Activated naive CD4-positive, alpha-beta T cell treated with anti-CD3 and anti-CD28 coated beads for 36 hours (primary cell): ENCODE measurements at places on chromosomes 7 and 10.
A peak's percentile ranks its signal among the peaks of the same experiment; 100 is the strongest.

GRCh38 chr10:114777415-114777814, 44.2 kb upstream of the FHIP2A start:
- H3K27ac ChIP-seq = no peak overlapping the region
- no peaks in the 10 kb centered on the region for H3K36me3 ChIP-seq
- DNase-seq = no peak
- H3K4me1 ChIP-seq = peaks cover 2% of the 10 kb centered on the region
- H3K27me3 ChIP-seq = peaks cover 11% of the 10 kb centered on the region

- H3K36me3 ChIP-seq = no peaks in the 10 kb centered on the region
- peaks cover 8% of the 10 kb centered on the region for H3K27me3 ChIP-seq
- no peak overlapping the region for H3K4me3 ChIP-seq
- no peak for DNase-seq
- no peak overlapping the region for H3K27ac ChIP-seq
These were observed 152.3 kb upstream of the SHH start for GRCh38 chr7:155964543-155964942.

- H3K27ac ChIP-seq = no peak overlapping the region
- H3K27me3 ChIP-seq = peaks cover 3% of the 10 kb centered on the region
- DNase-seq = no peak
- H3K36me3 ChIP-seq = no peaks in the 10 kb centered on the region
These were observed 254.5 kb downstream of the SORCS3 start for GRCh38 chr10:104895541-104895940.

GRCh38 chr10:102431452-102432124, 786 bp downstream of the CUEDC2 start:
- peaks cover 1% of the 10 kb centered on the region for H3K36me3 ChIP-seq
- H3K4me1 ChIP-seq = peaks cover 49% of the 10 kb centered on the region
- peak overlapping the region; percentile 92 for H3K27ac ChIP-seq
- H3K27me3 ChIP-seq = no peaks in the 10 kb centered on the region

DNA sequence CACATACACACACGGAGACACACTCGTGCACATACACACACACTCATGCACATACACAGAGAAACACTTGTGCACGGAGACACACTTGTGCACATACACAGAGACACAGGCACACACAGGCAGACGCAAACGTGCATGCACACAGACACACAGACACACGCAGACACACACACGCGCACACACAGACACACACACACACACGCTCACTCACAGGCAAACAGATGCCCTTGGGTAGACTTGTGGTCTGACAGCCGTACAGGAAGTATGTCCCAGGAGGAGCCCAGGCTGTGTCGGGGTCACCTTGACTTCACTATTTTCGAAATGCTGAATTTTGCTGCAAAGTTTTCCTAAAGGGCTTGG, 538.0 kb downstream of the DNAJB6 start:
- peaks cover 45% of the 10 kb centered on the region for H3K4me1 ChIP-seq
- H3K36me3 ChIP-seq = no peaks in the 10 kb centered on the region
- no peak overlapping the region for H3K27ac ChIP-seq
- peak overlapping the region; percentile 60 for H3K4me3 ChIP-seq

- H3K36me3 ChIP-seq = peaks cover 2% of the 10 kb centered on the region
- no peak for DNase-seq
- peak overlapping the region; percentile 81 for H3K27ac ChIP-seq
These were observed 739 bp upstream of the CCDC186 start for GRCh38 chr10:114174695-114175188.

GRCh38 chr10:1149793-1150637, 93.8 kb downstream of the WDR37 start:
- H3K27ac ChIP-seq = no peak overlapping the region
- peaks cover 4% of the 10 kb centered on the region for H3K4me1 ChIP-seq
- H3K4me3 ChIP-seq = no peak overlapping the region
- peaks cover 4% of the 10 kb centered on the region for H3K36me3 ChIP-seq
- no peak for DNase-seq

GRCh38 chr10:35635576-35635975, 6.5 kb downstream of the FZD8 start:
- H3K27ac ChIP-seq = no peak overlapping the region
- peak; percentile 63 for DNase-seq
- peaks cover 7% of the 10 kb centered on the region for H3K4me1 ChIP-seq

DNA sequence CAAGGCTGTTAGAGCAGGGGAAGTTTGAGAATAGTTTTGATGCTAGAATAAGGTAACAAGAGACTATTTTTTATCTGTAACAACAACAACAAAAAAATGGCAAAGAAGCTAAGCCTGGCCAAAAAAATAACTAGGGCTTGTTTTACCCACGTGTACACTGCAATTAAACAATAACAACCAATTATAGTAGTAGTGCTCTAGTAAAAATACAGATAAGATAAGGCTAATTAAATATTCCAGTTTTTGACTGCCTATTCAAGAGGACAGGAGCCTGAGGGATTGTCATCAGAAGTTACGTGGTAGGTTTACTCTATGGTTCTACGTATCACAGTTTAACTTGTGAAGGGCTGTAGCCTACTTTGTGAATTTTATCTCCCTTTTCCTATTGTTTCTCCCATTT, 29.2 kb downstream of the PCGF5 start:
- H3K4me3 ChIP-seq = no peak overlapping the region
- no peak for DNase-seq
- no peaks in the 10 kb centered on the region for H3K27me3 ChIP-seq
- peaks cover 3% of the 10 kb centered on the region for H3K4me1 ChIP-seq
- H3K36me3 ChIP-seq = peaks cover 18% of the 10 kb centered on the region
- H3K27ac ChIP-seq = no peak overlapping the region

GRCh38 chr7:38580485-38580884, 50.7 kb downstream of the AMPH start:
- no peak for DNase-seq
- no peaks in the 10 kb centered on the region for H3K4me1 ChIP-seq
- no peak overlapping the region for H3K4me3 ChIP-seq
- H3K27me3 ChIP-seq = peaks cover 8% of the 10 kb centered on the region

GRCh38 chr7:111025006-111025405, 65.9 kb upstream of the LRRN3 start:
- no peak overlapping the region for H3K4me3 ChIP-seq
- H3K36me3 ChIP-seq = peaks cover 12% of the 10 kb centered on the region
- H3K27me3 ChIP-seq = no peaks in the 10 kb centered on the region
- H3K27ac ChIP-seq = no peak overlapping the region

GRCh38 chr10:51964630-51965029, 265.2 kb upstream of the CSTF2T start:
- H3K27ac ChIP-seq = no peak overlapping the region
- H3K27me3 ChIP-seq = peaks cover 14% of the 10 kb centered on the region
- no peaks in the 10 kb centered on the region for H3K36me3 ChIP-seq
- H3K4me1 ChIP-seq = no peaks in the 10 kb centered on the region

DNA sequence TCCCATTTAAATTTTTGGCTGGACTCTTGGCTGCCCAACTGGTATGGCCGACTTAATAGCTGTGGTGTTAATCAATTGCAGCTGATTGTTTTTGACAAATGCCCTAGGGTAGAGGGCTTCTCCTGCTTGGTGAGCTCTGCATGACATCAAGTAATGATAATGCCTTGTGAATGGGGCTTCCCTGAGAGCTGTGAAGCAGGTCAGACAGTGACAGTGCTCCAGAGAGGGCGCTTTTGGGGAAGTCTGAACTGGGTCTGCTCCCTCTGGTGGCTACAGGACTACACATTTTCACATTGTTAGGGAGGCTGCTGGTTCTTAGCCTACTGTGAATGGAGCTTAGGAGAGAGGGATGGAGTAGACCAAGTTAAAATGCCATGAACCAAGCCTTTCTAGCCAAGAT, 98.8 kb downstream of the SDK1 start:
- H3K4me1 ChIP-seq = no peaks in the 10 kb centered on the region
- no peak overlapping the region for H3K4me3 ChIP-seq
- no peak overlapping the region for H3K27ac ChIP-seq
- DNase-seq = peak; percentile 47
- H3K27me3 ChIP-seq = no peaks in the 10 kb centered on the region

GRCh38 chr7:158094671-158095226, 492.9 kb downstream of the PTPRN2 start:
- H3K4me3 ChIP-seq = no peak overlapping the region
- DNase-seq = no peak
- H3K27me3 ChIP-seq = no peaks in the 10 kb centered on the region

DNA sequence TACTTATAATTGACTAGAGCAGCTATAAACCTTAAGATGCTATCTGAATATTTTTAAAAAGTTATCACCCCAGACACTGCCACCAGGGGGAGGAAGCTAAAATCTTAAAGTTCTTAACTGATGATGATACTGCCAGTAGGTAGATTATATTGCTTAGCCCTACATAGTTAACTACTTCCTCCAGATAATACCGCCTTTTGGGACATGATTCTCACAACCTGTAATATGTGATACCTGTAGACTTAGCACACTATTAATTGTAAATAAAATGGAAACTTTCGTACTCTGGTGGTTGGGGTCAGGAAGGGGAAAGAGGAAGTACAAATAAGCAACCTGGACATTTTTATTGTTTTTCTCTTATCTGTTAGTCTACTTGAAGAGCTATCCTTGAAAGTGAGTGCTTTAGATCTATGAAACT, 268.9 kb downstream of the ADK start:
- peaks cover 4% of the 10 kb centered on the region for H3K36me3 ChIP-seq
- DNase-seq = peak; percentile 55
- no peak overlapping the region for H3K27ac ChIP-seq
- H3K27me3 ChIP-seq = no peaks in the 10 kb centered on the region
- no peak overlapping the region for H3K4me3 ChIP-seq

- H3K36me3 ChIP-seq = no peaks in the 10 kb centered on the region
- no peak overlapping the region for H3K27ac ChIP-seq
- DNase-seq = no peak
- H3K4me3 ChIP-seq = no peak overlapping the region
- H3K27me3 ChIP-seq = no peaks in the 10 kb centered on the region
These were observed 1260.9 kb upstream of the SORCS1 start for GRCh38 chr10:108425283-108425964.

GRCh38 chr7:137304624-137305235, 38.8 kb downstream of the PTN start:
- no peaks in the 10 kb centered on the region for H3K4me1 ChIP-seq
- H3K4me3 ChIP-seq = no peak overlapping the region
- H3K36me3 ChIP-seq = no peaks in the 10 kb centered on the region
- DNase-seq = no peak
- no peak overlapping the region for H3K27ac ChIP-seq
- H3K27me3 ChIP-seq = no peaks in the 10 kb centered on the region

DNA sequence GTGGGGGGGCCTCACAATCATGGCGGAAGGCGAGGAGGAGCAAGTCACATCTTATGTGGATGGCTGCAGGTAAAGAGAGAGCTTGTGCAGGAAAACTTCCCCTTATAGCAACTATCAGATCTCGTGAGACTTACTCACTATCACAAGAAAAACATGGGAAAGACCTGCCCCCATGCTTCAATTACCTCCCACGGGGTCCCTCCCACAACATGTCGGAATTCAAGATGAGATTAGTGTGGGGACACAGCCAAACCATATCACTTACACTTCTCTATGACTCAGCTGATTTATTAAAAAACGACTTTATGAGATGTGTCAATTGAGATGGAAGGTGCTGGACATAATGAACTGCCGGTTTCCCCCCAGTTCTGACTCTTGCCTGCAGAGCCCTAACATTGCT, 23.8 kb upstream of the CHN2 start:
- no peak for DNase-seq
- H3K27ac ChIP-seq = no peak overlapping the region

GRCh38 chr7:141342621-141343408, 208.4 kb upstream of the AGK start:
- H3K27me3 ChIP-seq = peaks cover 2% of the 10 kb centered on the region
- no peaks in the 10 kb centered on the region for H3K4me1 ChIP-seq
- H3K27ac ChIP-seq = no peak overlapping the region
- H3K4me3 ChIP-seq = no peak overlapping the region
- no peak for DNase-seq

DNA sequence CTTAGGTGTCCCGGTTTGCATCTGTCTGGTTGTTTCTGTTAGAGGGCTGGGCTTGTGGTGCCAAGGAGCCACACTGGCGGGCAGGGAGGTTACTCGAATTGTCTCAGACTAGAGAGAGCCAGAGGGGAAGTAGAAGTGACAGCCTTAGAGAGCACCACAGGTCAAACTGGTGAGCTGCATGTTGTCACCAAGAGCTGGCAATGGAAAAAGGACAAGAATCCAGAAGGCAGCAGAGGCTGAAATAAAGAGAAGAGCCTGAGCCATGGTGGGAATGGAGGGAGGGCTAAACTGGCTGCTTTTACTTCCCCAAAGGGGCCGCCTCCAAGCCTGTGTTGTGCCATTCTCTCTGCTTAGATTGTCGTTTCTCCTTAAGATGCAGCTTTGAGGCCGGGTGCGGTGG, 31.1 kb upstream of the RHBDD2 start:
- no peaks in the 10 kb centered on the region for H3K27me3 ChIP-seq
- no peak overlapping the region for H3K27ac ChIP-seq
- peaks cover 9% of the 10 kb centered on the region for H3K4me1 ChIP-seq
- H3K36me3 ChIP-seq = no peaks in the 10 kb centered on the region
- no peak overlapping the region for H3K4me3 ChIP-seq

- H3K4me3 ChIP-seq = no peak overlapping the region
- no peaks in the 10 kb centered on the region for H3K4me1 ChIP-seq
- no peaks in the 10 kb centered on the region for H3K36me3 ChIP-seq
- no peaks in the 10 kb centered on the region for H3K27me3 ChIP-seq
- DNase-seq = no peak
These were observed 86.2 kb upstream of the ANLN start for GRCh38 chr7:36303202-36304098.

- no peak for DNase-seq
- no peaks in the 10 kb centered on the region for H3K27me3 ChIP-seq
- no peak overlapping the region for H3K27ac ChIP-seq
- no peaks in the 10 kb centered on the region for H3K4me1 ChIP-seq
- no peak overlapping the region for H3K4me3 ChIP-seq
These were observed 136.5 kb upstream of the UNC5B start for GRCh38 chr10:71075759-71076472.

- DNase-seq = no peak
- H3K27ac ChIP-seq = no peak overlapping the region
- no peak overlapping the region for H3K4me3 ChIP-seq
- no peaks in the 10 kb centered on the region for H3K27me3 ChIP-seq
- peaks cover 29% of the 10 kb centered on the region for H3K4me1 ChIP-seq
- H3K36me3 ChIP-seq = peaks cover 2% of the 10 kb centered on the region
These were observed 10.2 kb downstream of the NOS3 start for GRCh38 chr7:151000897-151001495.

DNA sequence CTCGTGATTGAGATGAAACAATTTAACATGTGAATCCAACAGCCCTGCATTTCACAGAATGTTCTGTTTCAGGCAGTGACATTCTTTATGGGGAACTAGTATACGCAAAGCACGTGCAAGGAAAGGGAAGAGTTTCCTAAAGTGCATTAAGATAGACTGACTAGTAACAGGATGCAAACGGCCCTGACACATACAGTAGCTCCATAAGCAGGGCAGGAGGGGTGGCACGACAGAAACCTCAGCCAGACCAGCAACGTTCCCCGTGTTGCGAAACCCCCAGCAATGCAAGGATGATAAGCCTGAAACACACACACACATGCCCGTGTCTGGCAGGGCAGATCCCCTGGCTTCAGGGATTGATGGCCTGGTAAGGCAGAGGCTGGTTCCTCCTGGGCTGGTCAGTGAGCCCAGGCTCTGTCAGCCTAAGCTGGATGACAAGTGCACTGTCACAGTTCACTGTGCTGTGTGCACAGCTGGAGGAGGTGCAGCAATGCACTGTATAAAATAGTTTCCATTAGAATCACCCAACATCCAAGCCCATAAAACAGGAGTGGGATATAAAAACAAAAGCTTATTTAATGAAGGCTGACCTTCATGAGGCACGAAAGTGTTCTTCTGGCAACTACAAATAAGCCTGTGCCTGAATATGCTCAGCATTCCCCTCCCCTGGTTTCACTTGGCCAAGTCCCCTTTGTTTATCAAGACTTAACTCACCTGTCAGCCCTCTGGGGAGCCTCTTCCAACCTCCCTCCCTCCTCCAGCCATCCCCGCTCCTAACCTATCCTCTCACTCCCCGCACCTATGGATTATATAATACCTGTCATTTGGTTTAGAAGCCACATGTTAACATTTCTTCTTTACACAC, 88.8 kb downstream of the GSAP start:
- peaks cover 55% of the 10 kb centered on the region for H3K4me1 ChIP-seq
- no peak overlapping the region for H3K4me3 ChIP-seq
- no peak for DNase-seq
- H3K27ac ChIP-seq = no peak overlapping the region
- no peaks in the 10 kb centered on the region for H3K36me3 ChIP-seq
